ENCODE measurements at places on chromosomes 6 and 20.

- DNase-seq: no peak
These were observed 153.0 kb downstream of the FOXA2 start for GRCh38 chr20:22431419-22431818.

GRCh38 chr20:41654884-41655283, 36.7 kb upstream of the CHD6 start:
- DNase-seq: no peak

- peak; percentile 29 for DNase-seq
These were observed 807 bp downstream of the SNHG17 start for GRCh38 chr20:38434301-38434741.

DNA sequence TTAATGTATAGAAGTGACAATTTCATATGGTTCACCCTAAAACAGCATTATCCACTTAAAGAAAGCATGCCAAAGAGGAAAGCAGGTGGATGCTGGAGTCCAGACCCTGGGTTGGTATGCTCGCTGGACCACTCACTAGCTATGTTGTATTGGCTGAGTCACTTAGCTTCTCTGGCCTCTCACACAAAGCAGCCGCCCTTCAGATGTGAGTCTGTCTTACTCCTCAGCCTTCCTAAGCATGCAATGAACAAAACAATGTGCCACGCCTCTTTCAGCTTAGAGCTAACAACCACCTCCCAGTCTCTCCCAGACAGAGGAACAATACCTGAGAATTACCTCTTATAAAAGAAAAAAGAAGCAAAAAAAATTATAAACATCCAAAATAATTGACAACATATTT, 29.4 kb downstream of the SIM1 start:
- DNase-seq: no peak

DNA sequence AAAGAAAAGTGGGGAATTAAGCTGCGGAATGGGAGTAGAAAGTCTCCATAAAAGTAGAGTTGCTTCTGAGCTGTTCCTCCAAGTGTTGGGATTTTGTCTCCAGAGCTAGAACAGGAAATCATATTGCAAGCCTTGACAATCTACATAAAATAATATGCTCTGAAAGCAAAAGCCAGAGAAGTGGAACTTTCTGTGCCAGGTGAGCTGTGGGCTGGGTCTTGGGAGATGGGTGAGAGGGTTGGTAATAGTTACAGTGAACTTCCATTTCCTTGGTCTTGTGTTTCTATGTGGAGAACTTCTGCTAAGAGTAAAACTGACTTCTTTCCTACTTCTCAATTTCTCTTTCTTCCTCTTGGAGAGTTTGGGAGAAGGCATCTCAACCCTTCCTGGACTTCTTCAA, 6.3 kb upstream of the HMGN4 start:
- no peak for DNase-seq

GRCh38 chr20:412081-412480, 4.0 kb downstream of the RBCK1 start:
- no peak for DNase-seq

- DNase-seq: no peak
These were observed 21.2 kb downstream of the TNFRSF21 start for GRCh38 chr6:47288267-47289090.

- no peak for DNase-seq
These were observed 36.9 kb upstream of the TRAF3IP2 start for GRCh38 chr6:111642463-111643158.

- DNase-seq: no peak
These were observed 220.2 kb downstream of the UST start for GRCh38 chr6:148967011-148967520.

DNA sequence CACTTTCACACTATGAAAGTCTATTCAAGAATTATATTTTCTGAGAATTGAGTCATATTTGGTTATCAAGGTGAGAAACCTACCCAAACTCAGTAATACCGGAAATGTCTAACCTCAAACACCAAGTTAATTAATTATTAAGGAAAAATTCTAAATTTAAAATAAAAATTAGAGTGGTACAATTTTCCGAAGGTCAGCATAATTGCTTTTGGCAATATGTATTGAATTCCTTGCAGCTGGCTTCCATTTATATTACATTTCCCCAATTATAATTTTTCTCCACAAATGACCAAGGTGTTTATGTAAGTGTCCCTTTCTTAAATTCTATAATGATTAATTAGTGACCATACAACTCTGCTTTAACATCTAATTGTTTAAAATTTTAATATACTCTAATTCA, 316.0 kb upstream of the IRAK1BP1 start:
- no peak for DNase-seq

GRCh38 chr20:47365023-47365764, 8.7 kb upstream of the ZMYND8 start:
- DNase-seq: no peak

- DNase-seq: no peak
These were observed 118.6 kb upstream of the UST start for GRCh38 chr6:148628251-148628650.

DNA sequence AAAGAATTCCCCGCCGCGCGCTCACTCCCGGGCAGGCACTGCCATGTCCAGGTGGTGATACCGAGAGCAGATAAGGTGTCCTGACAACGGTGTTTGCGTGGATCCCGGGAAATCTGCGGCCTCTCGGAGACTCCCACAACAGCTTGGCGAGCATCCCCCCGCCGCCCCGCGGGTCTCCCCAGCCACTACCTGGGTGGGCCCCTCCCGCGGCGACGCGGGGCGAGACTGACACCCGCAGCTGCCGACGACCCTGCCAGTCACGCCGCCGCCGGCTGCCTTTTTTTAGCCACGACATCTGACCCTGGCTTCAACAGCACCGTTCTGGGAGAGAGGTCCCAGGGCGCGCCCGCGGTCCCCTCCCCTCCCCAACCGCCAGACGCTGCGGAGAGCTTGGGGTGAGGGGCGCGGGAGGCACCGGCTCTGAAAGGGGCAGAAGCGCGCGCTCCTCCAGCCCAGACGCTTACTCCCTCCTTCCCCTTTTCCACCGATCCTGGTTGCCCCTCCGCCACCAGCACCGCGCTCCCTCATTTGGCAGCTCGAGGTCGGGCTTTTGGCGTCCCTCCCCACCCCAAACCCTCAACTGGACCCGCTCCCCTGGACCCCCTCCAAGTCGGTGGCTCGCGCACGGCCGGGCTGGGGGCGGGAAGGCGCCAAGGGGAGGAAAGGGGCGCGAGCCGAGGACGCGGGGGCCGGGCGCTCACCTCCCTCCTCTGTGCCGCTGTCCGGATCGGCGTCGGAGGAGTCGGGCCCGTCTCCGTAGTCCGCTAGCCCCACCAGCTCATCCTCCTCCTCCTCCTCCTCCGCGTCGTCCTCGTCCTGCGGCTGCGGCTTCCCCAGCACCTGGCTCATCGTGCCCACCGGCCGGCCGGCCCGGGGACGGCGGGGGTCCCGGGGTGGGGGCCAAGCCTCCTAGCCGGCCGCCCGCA, 665 bp downstream of the RRAGD start:
- DNase-seq: peak; percentile 30

GRCh38 chr6:129766959-129767728, 57.2 kb upstream of the ARHGAP18 start:
- peak; percentile 62 for DNase-seq

DNA sequence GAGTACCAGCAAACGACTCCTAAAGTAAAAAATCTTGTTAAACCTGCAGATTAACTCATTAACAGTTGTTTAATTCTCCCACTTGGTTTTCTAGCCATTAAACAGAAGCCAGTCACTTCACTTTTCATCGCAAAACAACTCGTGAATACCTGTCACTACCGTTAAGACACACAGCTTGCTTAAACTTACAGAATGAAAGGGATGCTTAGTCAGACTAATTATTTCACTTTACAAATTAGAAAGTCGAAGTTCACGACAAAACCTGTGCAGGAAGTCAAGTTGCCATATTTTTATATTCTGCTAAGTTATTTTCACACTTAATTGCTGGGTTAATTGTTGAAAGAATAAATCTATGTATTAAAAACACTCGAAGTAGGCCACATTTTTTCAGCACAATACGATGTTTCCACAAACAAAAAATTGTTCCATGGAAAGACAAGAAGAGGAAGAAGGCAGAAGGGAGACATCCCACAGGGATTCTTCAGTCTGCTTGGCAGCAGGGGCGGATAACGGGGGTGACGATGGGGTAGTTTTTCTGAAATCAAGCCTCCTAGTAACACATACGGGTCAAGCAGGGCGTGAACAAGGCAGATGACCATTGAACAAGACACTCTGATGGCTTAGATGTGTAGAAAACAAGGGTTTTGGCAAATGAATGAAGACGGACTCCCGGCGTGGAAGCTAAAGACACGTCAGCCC, 933 bp downstream of the SSR1 start:
- peak; percentile 55 for DNase-seq

DNA sequence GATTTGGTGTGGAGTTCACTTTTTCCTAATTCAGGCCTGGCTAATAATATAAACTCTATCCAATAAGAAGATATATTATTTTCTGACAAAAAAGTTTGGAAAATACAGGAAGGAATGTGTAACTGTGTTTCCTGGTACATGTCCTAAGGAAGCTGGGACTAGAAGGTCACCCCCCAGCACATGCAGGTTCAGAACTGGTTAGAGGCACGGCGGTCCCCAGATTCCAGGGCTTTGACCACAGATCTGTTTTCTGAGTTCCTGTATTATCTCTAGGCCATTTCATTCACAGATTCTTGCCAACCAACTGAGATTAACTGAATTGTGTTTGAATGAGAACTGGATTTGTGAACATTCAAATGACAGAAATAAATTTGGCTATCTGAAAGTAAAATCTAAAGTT, 94.5 kb downstream of the TULP4 start:
- DNase-seq: no peak

DNA sequence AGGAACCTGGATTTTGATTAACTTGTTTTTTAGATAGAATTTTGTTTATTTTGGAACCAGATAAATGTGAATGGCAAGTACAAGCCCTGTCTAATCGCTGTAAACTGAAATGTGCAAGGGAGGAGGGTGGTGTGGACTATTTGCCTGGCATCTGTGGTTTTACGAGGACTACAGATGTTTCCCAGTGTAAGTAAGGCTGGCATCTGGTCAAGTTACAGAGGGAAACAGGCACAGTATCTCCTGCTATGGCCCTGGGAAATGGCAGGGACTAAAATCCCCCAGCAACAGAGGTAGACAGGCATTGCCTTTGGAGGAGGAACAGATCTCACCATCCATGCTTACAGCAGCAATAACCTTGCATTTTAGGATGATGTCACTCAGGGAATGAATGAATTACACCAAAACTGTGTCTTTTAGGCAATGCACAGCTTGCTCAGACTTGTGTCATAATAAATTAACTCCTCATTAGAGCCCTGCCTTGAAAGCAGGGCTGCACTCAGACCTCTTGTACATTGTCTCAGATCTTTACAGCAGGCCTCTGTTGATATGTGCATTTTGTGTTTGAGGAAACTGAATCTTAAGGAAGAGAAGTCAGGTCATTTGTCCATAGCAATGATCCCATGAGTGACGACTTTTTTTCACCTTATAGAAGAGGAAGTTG, 96.2 kb downstream of the TCP11 start:
- no peak for DNase-seq

DNA sequence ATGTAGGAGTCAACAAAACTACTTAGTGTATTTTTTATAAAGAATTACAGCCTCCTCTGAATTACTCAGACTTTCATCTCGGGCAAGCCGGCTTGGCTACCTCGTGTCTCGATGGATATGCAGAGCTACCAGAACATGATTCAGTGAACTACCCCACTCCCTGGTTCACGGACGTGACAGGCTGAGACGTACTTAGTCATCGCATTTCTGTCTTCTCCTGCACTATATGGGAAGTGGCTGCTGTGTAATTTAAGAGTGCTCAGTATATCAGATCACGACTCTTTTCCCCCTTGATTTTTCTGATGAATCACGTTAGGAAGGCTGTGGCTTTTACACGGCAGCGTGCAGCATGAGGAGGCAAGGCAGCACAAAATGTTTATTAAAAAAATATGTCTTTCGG, 302.7 kb upstream of the ZFP64 start:
- peak; percentile 60 for DNase-seq

- no peak for DNase-seq
These were observed 19.8 kb downstream of the BFSP1 start for GRCh38 chr20:17511401-17511800.

DNA sequence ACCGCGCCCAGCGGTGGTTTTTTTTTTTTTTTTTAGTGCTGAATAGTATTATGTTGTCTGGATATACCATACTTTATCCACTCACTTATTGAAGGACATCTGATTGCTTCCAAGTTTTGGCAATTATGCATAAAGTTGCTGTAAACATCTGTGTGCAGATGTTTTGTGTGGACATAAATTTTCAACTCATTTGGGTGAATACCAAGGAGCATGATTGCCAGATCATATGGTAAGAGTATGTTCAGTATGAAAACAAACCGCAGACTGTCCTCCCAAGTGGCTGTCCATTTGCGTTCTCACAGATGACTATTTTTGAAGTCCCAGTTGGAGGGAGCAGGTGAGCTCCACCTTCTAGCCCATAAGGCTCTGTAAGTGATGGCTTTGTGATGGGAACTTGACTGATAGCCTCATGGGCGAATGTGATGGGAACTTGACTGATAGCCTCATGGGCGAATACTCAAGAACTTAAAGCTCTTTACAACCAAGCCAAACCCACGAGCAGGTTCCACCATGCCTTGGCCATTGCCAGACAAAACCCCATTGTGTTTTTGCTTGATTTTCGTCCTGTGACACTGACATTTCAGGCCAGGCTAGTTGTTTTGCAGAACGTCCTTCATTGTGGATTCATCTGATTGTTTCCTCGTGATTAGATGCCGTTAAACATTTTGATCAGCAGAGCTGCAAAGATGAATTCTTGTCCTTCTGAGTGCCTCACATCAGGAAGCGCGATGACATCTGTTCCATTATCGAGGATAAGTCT, 51.0 kb downstream of the ZBTB2 start:
- no peak for DNase-seq

DNA sequence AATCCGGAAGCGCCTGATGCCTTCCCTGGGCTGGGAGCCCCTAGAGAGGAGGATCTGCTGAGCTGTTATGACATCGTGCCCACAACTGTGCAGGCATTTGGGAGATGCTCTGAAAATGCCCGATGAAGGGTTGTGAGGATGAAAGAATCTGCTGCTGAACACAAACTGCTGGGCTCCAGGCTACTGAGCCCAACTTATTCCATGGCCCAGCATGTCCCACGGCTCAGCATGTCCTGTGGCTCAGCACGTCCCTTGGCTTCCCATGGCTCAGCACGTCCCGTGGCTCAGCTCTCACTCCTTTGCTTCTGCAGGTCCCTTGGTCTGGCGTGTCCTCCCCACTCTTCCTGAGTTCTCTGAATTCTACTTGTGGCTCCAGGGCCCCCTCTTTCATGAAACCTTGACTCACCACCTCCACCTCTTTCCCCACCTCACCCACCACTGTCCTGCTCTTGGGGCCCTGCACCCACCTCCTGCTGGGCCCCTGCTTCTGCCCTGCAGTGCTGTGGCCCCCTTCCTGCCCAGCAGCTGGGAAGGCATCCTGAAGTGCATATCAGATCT, 80.4 kb downstream of the PHACTR3 start:
- no peak for DNase-seq

- no peak for DNase-seq
These were observed 274.9 kb downstream of the PHACTR1 start for GRCh38 chr6:12991435-12991834.

DNA sequence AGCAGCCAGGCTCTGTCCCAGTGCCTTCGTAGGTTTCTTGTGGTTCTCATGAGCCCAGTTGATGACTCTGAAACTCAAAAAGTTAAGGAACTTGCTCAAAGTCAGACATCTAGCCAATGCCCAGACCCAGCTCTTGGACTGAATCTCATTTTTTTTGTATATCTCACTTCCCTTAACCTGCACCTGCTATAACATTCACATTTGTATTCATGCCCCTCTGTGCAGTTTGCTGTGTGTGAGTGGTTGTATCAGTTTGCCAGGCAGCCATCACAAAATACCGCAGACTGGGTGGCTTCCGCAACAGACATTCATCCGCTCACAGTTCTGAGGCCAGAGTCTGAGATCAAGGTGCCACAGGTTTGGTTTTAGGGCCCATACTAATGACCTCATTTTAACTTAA, 49.9 kb downstream of the IPCEF1 start:
- no peak for DNase-seq

Measured in stimulated activated CD4-positive, alpha-beta T cell treated with anti-CD3 and anti-CD28 coated beads, Interleukin-2, amount 100 ng/mL, for 24 hours (primary cell).